ENCODE measurements at places on chromosomes 13 and 19. TPM values are rescaled to one million over a fixed set of nuclear protein-coding genes. Genes with fewer than 3 reads are reported as not detected.

GRCh38 chr13:25180775-25181537 is 8.9 kb upstream of the AMER2 start:
- DNase-seq, result no peak

GRCh38 chr19:9995084-9995483 is 15.2 kb downstream of the COL5A3 start:
- no peak for DNase-seq

DNA sequence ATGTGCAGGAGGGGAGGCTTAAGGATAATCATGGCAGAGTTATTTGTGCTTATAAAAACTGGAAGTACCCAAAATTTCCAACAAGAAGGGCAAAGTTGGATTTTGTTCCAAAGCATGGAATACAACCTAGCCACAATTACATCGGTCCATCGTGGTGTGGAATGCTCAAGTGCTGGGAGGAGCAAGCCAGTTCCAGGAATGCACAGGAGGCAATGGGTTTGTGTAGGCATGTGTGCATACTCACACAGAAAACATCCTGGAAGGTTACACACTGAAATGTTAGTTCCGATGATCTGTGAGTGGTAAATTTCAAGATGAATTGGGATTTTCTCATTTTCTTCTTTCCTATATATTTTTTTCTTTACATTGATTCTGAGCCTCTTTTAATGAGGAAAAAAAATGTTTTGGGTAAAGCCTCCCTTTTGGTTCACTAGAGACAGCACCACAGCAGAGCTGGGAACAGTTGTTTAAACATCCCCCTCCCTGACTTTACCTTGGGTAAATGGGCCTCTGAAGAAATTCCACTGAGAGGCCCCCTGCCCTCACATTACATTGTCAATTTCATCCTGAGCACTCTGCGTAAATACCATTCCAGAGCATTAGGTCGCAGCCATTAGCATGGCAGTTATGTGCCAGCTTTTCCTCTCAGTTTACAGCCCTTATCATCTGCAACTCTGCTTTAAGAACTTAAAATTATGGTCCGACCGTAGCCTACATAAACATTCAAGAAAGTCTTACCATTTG is 122.0 kb downstream of the UQCRFS1 start:
- DNase-seq, result no peak

The OR7C1 gene
- total RNA-seq, result not detected
